ENCODE measurements at places on chromosomes 16 and 17.

- no peak for DNase-seq
Observed at GRCh38 chr16:79758615-79759346, 158.2 kb upstream of the MAF start.

- DNase-seq, result no peak
Observed at GRCh38 chr16:85812811-85813700, 13.6 kb downstream of the COX4I1 start.

- no peak for DNase-seq
Observed at GRCh38 chr16:81767987-81768592, 11.0 kb upstream of the PLCG2 start.

GRCh38 chr16:88068476-88069396 lies 117.5 kb downstream of the BANP start:
- DNase-seq, result no peak

DNA sequence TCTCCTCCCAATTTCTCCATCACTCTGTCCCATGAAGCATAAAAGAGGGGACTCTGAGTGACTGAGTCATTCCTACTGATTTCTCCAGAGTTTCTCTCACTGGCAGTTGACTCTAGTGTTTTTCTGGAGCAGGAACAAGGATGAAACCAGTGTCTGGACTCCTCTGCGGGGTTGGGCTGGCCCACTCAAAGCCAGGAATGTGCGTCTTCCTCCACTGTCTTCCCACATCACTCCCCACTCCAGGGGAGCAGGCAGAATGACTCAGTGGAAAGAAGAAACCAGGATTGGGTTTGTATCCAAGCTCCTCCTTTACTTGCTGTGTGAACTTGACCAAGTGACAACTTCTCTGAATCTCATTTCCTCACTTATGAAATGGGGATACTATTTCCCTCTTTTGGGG lies 497.5 kb upstream of the SALL1 start:
- DNase-seq, result peak; percentile 41

DNA sequence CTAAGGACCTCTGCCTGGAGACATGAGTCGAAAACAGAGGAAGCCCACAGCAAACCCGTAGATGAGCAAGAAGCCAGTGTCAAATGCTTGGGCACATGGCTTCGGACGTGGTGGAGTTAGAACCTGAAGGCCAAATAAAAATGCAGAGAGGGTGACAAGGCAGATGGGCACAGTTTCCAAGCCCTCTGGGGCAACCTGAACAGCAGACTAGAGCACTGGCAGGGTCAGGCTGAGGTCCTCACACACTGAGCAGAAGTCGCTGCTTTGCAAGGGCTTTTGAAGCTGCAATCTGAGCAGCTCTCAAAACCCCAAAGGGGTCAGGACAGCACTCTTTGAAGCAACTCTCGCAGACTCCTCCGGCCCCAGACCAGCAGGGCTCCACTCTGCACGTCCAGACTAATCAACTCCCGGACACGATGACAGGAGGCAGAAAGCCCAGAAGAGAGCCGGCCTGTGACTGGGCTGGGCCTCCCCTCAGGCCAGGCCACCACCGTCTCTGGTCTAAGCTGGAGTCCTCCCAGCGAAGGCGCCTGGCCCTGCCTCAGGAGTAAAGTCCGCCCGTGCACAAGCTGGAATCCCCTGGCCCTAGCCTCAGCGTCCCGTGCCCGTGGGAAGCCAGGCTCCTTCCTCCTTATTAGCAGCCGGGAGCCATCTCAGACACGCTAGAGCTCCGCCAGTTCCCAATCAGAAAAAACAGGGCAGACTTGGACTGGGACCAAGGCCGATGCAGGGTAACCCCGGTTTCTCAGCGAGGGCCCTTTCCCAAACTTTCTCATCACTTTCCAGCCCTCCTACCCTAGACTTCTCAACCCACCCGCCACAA lies 924 bp downstream of the SMARCD2 start:
- DNase-seq, result no peak

- no peak for DNase-seq
Observed at GRCh38 chr17:74964988-74965622, 7.5 kb downstream of the HID1 start.

GRCh38 chr17:44204441-44204882 lies 4.8 kb upstream of the ATXN7L3 start:
- DNase-seq, result no peak

GRCh38 chr17:82012640-82013295 lies 9.9 kb downstream of the CENPX start:
- no peak for DNase-seq

DNA sequence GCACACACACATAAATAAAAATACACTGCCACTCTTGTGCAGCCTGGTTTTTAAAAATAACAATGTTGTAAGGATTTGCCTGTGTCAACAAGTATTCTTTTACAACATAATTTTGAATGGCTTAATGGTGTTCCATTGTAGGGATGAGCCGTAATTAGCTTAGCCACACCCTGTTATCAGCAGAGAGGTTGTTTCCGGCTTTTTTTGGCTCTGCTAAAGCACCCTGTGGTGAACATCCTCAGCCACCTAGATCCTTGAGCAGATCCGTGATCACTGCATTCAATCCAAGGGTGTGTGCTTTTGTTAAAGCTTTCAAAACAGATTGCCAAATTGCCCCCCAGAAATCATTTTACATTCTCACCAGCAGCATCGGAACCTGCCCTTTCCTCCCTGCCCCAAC lies 7.0 kb downstream of the KATNB1 start:
- no peak for DNase-seq

- peak; percentile 87 for DNase-seq
Observed at GRCh38 chr16:69476920-69477443, 52.6 kb downstream of the CYB5B start.

- no peak for DNase-seq
Observed at GRCh38 chr16:57519796-57520360, 16.5 kb downstream of the CCDC102A start.

GRCh38 chr16:70694088-70694867 lies 8.4 kb upstream of the MTSS2 start:
- DNase-seq, result no peak

DNA sequence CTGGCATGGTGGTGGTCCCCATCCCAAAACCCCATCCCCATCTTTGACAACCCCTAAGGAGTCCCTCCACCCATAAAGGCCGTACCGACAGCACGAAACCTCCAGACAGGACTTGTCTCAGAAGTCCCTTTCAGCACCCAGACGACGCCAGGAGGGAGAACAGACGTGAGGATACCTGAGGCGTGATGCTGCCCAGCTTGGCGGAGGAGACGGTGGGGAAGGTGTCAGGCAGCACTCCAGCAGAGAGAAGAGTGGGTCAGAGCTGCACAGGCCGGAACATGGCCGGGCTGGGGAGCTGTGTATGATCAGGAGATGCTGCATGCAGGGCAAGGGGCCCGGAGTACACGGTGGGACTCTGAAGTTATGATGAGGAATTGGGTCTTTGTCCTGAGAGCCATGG lies 244.2 kb downstream of the GSG1L start:
- DNase-seq, result no peak

DNA sequence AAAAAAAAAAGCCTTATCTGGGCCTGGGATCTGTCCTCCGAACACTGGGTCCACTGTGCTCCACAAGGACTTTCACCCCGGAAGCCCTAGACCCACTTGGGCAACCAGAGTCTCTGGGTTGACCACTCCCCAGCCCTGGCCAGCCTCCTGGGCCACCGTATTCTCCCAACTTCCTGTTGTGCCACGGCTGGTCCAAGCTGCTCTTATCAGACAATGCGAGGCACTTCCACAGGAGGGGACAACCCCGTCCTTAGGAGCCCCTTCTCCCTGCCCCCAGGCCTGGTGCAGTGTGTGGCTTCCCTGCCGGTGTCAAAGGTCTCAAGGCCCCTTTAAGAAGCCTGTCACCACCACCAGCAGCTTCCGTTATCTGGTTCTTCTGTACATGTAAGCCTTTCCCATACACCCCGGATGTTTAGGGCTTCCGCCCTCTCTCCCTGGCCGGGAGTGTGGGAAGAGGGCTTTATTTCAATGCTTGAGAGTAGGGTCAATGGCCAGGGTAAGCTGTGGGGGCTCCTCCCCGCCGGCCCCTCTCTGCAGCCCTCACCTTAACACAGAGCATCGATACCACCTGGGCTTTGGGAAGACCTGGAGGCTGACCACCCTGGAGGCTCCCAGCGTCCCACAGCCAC lies 313.0 kb downstream of the SEC14L1 start:
- DNase-seq, result no peak

DNA sequence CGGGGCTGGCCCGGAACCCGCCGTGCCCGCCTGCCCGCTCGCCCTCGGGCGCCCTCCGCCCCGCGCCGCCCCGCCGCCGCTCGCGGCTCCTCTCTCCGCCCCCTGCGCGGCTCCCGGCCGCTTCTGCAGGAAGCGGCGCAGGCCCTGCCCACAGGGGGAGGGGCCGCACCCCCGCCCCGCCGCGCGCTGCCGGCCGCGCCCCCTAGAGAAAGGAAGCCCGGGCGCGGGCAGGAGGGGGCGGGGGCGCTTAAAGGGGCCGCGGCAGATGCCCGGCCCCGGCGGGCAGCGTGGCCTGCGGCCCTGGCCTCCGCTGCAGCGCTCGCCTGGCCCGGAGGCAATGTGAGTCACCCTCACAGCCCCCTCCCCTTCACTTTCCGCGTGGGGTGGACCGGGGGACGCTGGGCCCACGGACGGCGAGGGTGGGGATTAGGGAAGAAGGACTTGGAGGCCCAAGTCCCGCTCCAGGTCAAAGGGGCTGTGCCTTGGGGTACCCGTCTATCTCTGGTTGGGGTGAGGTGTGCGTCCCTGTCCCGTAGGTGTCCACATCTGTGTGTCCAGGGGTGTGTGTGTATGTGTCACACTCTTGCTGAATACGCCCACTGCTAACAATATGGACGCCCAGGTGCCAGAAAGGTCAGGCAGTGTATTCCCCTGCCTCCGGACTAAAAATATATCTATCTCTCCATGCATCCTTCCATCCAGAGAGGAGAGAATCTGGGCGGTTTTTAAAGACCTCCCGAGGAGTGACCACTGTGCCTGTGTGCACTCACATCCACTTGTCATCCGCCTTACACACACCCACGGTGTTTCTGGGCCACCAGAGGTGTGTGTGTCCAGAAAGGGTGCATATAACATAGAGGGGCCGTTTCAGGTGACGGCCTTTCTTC lies at the start of gene GIT1:
Gene GIT1, minus strand, starts transcription at position 125 of the 887 bp plus-strand sequence. CDS start 270 bp downstream, outside the sequence.
- no peak for DNase-seq

- peak; percentile 18 for DNase-seq
Observed at GRCh38 chr16:81523387-81524115, 78.9 kb downstream of the CMIP start.

GRCh38 chr17:61204456-61204855 lies 195.2 kb upstream of the TBX2 start:
- no peak for DNase-seq

DNA sequence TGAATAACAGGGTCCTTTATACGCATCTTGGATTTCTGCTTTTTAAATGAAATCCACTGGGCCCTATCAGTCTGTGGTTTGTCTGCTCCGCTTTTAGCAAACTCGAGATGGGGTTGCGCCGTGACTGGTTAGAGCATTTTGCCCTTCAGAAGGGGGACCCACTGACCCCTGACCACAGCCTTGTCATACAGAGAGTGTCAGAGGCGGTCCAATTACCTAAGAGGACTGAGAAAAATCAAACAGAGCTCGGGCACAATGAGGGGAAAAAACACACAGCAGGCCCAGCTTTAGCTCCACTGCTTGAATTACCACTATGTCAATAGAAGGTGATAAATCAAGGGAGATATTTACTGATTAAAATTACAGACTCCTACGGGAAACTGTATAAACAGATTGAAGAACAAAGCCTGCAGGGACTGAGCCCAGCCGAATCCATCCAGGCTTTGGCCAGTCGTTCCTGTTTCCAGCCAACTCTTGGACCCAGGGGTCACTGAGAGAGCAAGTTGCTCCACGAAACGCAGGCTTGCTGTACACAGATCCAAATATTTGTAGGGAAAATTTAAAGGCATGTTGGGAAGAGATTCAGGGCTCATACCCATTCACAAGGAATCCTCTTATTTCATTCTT lies 131.9 kb upstream of the ZFHX3 start:
- no peak for DNase-seq

GRCh38 chr17:15154618-15155017 lies 110.5 kb downstream of the PMP22 start:
- DNase-seq, result peak; percentile 27

DNA sequence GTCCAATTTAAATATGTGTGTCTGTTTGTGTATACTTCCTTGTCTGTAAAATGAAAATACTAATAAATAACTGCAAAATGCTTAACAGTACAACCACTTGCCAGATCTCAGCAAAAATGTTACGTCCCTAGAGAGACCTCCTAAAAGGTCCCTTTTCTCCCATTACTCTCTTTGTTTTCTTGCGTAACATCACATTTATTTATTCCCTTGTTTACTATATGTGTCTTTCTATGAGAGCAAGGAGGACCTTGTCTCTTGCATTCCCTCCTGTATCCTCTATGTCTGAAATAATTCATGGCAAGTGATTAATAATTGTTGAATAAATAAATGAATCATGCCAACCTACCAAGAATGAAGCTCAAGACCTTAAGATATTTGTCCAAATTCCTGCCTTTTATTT lies 1.9 kb downstream of the ACSM3 start:
- DNase-seq, result no peak

GRCh38 chr17:76136276-76137000 lies 4.6 kb downstream of the FOXJ1 start:
- no peak for DNase-seq

- peak; percentile 37 for DNase-seq
Observed at GRCh38 chr16:30741461-30741914, 6.7 kb upstream of the PHKG2 start.

DNA sequence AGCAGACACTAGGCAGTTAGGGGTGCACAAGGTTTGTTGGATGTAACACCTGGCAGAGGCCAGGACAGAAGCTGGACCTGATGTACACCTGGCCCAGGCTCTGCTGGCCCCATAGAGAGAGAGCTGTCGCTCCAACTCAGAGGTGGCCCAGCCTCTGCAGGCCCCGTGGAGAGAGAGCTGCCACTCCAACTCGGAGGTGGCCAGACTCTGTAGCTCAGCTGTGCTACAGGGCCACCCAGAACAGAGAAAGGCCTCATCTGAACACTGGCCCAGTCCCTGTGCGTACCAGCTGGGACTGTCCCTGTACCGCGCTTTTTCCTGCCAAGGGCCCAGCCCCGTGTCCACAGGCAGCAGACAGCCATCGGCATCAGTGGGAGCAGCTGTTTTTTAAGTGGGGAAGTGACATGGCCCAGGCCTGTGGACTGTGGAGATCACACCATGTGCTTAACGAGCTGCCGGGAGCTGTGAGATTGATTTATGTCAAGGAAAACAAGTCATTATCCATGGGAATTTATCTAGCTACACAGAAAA lies 176.4 kb upstream of the CHMP6 start:
- no peak for DNase-seq

DNA sequence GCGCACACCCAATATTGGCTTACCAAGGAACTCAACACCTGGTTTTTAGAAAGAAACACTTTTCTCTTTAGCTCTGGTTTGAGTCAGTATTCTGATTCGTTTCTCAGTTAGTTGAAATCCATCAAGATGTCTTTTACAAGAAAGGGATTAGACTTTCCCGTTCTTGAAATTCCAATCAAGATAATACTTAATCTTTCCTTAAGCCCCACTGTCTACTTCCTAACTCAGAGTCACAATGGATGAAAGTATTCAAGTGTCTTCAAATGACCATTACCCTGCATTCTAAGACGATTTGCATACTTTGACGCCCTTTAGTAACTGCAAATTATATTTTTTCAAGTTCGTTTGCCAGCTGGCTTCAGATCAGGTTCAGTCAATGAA lies 189.8 kb downstream of the USP22 start:
- DNase-seq, result no peak
